ENCODE measurements at places on chromosomes 16 and 17.

- no peak for DNase-seq
These were observed 26.8 kb downstream of the NLRP1 start for GRCh38 chr17:5557485-5557884.

DNA sequence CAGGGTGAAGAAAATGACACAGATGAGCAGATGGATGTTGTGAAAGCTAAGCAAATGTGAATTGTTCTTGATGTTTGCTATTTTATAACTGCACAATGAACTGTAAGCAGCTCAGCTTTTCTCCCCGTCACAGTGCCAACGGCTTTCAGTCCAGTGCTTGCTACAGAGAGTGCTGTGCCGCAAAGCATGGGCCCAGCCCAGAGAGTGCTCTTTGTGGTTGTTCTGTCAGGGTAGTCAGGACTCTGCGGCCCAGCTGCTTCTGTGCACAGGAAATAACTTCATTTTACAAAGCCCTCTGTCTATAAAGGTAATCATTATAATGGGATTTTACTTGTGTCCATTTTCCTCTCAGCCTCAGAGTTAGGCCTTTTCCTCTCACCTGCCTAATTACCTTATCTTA lies 39.1 kb downstream of the CDRT15 start:
- peak; percentile 78 for DNase-seq

GRCh38 chr17:4806456-4806776 lies 536 bp upstream of the PLD2 start:
- peak; percentile 33 for DNase-seq

GRCh38 chr17:38733982-38734973 lies 4.1 kb downstream of the CISD3 start:
- no peak for DNase-seq

DNA sequence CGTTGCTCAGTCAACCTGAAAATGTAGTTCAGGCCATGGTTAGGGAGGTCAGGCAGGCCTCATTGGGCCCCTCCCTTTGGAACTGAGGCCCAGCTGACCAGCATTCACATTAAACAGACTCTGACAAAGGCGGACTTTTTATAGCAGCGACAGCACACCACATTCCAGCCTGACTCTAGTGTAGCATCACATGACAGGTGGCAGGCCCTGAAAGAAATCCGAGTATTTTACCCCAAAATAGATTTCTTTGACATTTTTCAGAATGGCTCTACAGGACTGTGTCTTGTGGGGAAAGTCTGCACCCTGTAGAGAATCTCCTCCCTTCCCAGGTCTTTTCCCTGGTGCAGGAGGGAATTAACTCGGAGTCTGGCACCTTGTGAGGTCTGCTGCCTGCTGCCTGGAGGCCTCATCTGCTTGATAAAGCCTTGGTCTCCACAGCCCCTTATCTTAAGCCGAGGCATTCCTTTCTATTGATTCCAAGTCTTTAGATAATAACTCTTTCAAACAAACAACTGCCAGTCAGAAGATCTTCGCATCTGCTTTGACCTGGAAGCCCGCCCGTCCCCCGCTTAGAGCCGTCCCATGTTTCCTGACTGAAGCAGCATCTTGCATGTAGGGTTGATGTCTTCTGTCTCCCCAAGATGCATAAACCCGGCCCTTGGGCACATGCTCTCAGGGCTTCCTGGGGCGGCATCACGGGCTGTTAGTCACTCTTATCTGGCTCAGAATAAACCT lies 44.0 kb upstream of the CAPN15 start:
- no peak for DNase-seq

DNA sequence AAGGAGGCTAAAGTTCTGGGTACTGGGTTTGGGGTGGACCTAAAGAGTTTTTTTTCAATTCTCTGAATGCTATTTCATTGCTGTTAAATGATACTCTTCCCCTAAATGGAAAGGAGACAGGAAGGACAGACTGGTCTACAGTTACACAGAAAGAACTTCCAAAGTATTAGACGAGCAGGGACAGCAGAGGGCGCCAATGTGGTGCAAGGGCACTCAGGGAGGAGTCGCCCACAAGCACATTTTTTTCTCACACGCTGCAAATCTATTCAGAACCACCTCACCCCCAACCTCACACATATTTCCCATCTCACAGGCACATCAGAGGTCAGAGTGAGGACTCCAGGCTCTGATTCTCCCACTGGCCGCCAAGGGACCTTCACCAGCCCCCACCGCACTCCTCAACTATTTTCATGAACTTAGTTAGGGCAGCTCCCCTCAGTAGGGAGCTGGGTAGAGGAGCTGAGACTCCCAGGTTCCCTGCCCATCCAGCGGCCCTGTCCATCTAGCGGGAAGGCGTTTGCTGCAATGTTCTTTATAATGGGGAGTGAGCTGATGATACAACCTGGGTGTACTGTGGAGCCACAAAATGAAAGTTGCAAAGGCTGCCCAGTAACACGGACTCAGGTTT lies 6.8 kb upstream of the CA4 start:
- peak; percentile 88 for DNase-seq

DNA sequence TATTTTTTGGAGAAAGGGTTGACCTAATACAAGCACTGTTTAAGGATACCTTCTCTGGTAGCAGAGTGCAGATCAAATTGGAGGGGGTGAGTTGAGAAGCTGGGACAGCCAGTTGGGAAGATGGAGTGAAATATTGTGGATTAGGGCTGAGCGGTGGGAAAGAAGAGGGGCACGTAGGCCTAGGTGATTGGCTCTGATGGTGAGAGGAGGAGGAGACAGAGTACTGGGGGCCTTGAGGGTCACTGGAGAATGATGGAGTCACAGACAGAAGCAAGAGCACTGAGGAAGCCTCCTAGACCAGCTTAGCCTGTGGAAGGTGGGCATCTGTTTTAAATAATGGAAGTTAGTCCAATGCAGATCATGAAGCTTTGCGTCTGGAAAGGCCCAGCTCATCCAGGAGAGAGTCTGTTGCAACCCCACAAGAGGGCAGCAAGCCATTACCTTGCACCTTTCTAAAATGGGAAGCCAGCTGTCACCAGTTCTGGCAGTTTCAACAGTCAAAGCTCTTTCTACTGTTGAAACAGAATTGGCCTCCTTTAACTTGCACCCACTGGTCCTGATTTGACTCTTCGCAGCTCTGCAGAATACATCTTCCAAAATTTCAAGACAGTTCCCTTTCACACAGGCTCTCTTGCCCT lies 11.8 kb downstream of the SLC9A5 start:
- DNase-seq: peak; percentile 57

DNA sequence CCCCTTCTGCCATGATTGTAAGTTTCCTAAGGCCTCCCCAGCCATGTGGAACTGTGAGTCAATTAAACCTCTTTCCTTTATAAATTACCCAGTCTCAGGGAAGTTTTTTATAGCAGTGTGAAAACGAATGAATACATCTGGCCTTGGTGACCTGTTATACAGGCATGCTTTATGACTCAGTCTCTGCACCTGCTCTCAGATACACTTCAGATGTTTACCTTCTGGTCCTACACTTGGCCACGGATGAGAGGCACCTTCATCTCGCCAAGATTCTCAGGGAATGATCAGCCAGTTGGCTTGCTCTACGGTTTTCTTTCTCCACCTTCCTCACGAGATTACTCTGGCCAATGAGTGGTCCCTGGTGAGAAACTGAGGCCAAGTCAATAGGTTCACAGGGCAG lies 304.7 kb downstream of the CA10 start:
- no peak for DNase-seq

GRCh38 chr17:61302953-61303816 lies 96.5 kb upstream of the TBX2 start:
- DNase-seq: no peak

DNA sequence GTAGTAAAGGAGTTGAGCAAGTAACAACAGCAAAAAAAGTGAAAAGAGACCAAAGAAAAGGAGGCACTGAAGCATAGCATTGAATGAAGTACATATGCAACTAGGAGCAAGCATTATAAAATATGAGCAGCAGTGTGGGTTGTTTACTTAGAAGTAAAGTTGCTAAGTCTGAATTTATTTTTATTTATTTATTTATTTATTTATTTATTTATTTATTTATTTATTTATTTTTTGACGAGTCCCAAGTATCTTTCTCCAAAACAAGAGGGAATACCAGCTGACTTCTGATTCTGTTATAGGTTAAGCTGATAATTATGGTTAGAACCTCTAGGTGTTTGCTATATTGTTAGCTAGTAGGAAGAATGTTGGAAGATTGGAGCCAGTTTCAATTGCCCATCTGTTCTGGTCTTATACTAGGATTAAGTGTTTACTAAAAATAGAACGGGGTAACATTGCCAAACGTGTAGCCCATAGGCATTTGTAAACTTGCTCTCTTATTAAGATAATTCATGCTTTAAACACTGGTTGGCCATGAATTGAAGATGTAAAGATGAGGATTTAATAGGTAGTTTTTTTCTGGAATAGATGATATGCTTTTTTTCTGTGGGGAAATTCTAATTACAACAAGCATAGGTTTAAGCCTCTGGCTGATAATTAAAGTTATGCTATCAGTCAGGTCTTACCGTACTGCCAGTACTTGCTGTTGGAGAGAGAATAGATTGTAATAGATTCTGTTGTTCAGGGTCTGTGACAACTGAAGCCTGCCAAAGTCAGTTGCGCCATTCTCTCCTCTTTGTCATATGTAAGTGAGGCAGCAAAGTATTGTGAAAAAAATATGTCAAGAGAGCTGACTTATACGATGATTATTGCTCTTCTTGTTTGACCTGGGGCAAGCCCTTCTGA lies 66.7 kb downstream of the PPM1E start:
- no peak for DNase-seq

All from activated CD4-positive, alpha-beta T cell treated with anti-CD3 and anti-CD28 coated beads, Interleukin-10, Interleukin-2, amounts not matched to agents 100 ng/mL and 50 ng/mL, durations not matched to agents 16 hours and 8 hours (primary cell).